Osteoblast (primary cell): ENCODE measurements at places on chromosomes 6 and 20. TPM values are rescaled to one million over a fixed set of nuclear protein-coding genes. Genes with fewer than 3 reads are reported as not detected.

CLVS2 gene
- not detected in 2 replicates for total RNA-seq

FAM217A gene
- total RNA-seq: not detected in 2 replicates

GRCh38 chr6:11748591-11749210, 29.9 kb downstream of the ADTRP start:
- H3K4me1 ChIP-seq: peaks cover 8% of the 10 kb centered on the region
- H3K27me3 ChIP-seq: no peaks in the 10 kb centered on the region
- no peaks in the 10 kb centered on the region for H3K36me3 ChIP-seq
- DNase-seq: no peak
- H3K27ac ChIP-seq: no peak overlapping the region
- no peak overlapping the region for H3K4me3 ChIP-seq

DNA sequence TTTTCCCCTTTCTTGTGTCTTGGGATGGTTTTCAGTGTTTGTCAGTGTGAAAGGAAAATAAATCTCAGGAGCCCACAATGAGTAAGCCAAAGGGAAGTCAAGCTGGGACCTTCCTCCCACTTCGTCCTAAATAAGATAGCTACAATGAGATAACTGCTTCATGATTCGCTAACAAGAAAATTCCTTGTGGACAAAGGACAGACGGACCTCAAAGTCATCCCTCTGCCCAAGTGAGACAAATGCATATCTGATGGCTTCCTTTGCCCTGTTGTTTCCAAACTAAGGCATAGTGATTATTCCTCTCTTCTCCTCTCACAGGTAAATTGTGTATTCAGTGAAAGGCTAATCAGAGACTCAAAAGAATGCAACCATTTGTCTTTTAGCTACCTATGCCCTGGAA, 26.1 kb upstream of the ADTRP start:
- H3K4me1 ChIP-seq: peaks cover 7% of the 10 kb centered on the region
- no peak overlapping the region for H3K27ac ChIP-seq
- no peaks in the 10 kb centered on the region for H3K36me3 ChIP-seq
- no peak overlapping the region for H3K4me3 ChIP-seq
- peak; percentile 17 for DNase-seq

CST7 gene
- total RNA-seq: not detected in 2 replicates

GRCh38 chr6:39411465-39411864, 89.0 kb upstream of the KCNK16 start:
- DNase-seq: peak; percentile 46
- H3K4me1 ChIP-seq: peaks cover 6% of the 10 kb centered on the region
- no peak overlapping the region for H3K4me3 ChIP-seq
- no peaks in the 10 kb centered on the region for H3K27me3 ChIP-seq
- no peak overlapping the region for H3K27ac ChIP-seq

BPI gene
- total RNA-seq: under 0.01 TPM in 1 of 2 replicates, not detected in the other

B3GALT4 gene
- 3.8 and 4.3 TPM in 2 replicates for total RNA-seq

DNA sequence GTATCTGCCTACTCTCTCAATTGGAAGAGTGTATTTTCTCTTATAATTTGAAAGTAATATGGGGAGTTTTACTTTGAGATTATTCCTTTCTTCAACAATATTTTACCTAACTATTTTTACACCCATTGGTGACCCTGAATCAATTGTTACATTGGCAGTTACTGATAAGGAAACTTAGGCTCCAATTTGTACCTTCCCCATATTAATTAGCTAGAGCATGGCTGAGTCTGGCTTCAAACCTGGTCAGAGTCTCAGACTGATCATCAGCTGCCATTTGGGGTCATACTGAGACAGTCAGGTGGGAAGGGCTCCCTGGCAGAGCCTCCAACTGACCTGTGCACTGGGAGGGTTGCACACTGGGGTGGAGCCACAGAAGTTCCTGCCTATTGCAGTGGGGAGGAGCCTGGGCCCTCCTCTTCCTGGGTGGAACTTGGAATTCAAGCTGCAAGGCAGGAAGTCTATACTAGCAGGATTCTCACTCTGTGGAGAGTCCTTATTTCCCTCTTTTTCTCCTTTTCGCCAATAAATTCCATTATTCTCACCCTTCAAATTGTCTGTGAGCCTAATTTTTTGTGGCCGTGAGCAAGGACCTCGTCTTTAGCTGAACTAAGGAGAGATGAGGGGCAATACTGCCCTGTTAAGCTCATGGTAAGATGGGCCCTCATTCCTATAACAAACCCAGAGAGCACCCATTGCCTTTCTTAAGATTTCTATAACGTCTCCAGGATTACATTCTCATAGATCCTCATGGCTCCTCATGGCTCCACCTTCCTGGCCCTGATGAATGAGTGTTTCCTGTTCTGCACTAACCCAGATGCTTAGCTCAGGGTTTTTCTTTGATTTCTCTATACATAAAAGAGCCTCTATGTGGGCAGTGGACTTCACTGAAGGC, 285.1 kb downstream of the ADGB start:
- no peak overlapping the region for H3K27ac ChIP-seq
- H3K36me3 ChIP-seq: no peaks in the 10 kb centered on the region
- no peak overlapping the region for H3K4me3 ChIP-seq
- no peaks in the 10 kb centered on the region for H3K27me3 ChIP-seq
- DNase-seq: no peak
- H3K4me1 ChIP-seq: no peaks in the 10 kb centered on the region

DNA sequence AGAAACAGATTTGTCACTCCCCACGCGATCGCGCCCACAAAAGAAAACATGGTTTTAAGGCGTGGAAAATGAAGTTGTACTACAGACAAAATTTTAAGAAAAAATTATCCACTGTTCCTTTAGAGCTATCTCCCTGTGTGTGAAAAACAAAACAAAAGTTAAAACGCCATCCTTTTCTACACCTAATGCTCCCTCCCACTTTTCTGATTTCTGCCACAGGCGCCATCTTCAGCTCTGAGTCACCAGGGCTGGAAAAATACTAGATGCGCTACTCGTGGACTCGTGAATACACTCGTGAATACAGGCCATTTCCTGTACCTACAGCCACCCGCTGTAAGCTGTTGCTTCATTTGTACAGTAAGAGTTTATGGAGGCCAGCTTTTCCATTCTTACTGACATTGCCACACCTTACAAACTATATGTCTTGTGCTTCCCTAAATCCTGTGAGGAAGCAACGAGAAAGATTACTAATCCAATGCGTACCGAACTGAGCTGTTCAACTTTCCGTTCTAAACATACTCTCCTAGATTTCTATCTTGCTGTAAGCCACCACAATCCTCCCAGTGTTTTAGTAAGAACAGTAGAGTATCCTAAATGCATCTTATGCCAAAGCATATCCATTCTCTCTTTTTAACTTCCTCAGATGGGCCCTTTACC, 773 bp upstream of the AHI1 start:
- peaks cover 23% of the 10 kb centered on the region for H3K4me1 ChIP-seq
- H3K27ac ChIP-seq: peak overlapping the region; percentile 100
- peak; percentile 92 for DNase-seq
- H3K36me3 ChIP-seq: peaks cover 4% of the 10 kb centered on the region

POPDC3 gene
- total RNA-seq: 32.6 and 41.8 TPM in 2 replicates

DNA sequence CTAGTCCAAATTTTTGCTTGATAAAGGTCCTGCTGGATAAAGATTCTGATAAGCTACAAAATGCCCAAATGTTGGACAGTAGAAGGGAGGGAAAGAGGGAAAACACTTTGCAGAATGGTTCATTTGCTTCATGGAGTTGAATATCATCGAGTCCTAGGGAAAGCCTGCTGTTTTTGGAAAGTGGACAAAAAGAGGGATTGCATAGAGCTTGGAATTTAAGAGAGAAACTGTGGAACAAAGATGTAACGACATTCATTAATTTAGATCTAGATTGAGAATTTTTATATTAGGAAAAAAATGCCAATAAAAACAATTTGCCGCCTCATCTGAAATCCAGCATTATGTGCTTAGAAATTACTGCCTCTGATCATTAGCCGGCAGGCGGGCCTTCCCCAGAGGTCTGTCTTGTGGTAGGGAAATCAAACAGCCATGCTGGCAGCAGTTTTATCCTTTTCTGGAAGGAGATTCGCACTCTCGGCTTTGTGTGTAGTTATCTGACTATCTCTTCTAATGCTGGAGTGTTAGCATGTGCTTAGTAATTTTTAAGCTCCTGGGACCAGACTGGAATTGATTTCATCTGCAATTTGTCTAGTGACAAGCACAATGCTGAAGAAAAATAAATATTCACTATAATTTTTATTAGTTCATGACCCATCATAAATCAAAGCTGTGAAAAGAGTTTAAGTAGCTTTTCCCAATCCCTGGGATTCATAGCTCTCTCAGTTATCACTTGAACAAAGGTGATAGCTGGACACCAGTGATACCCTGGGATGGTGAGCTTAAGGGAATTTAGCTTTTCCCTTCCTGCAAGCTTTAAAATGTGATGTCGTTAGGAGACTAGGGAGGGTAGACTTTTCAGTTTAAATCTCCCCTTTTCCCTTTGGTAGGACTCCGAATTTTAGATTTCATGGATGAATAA, 329.5 kb downstream of the PRL start:
- no peak overlapping the region for H3K4me3 ChIP-seq
- no peaks in the 10 kb centered on the region for H3K27me3 ChIP-seq
- no peak overlapping the region for H3K27ac ChIP-seq
- no peaks in the 10 kb centered on the region for H3K36me3 ChIP-seq

DNA sequence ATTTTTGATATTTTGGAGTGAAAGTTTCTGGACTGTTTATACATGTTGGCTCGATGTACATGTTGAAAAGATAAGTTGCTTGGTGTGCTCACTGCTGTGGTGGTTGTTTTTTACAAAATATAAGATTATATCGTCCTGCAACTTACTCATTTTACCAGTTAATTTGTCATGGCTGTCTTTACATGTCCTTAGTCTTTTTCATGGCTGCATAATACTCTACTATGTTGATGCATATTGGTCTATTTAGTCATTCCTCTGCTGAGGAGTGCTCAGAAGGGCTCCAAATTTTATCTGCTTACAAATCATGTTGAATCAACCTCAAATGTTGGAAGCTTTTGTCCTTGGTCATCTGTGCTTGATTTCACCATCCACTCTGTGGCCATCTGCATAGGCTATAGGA, 164.6 kb downstream of the BCKDHB start:
- H3K4me3 ChIP-seq: no peak overlapping the region
- H3K4me1 ChIP-seq: no peaks in the 10 kb centered on the region
- no peak for DNase-seq
- no peak overlapping the region for H3K27ac ChIP-seq
- no peaks in the 10 kb centered on the region for H3K27me3 ChIP-seq

DNA sequence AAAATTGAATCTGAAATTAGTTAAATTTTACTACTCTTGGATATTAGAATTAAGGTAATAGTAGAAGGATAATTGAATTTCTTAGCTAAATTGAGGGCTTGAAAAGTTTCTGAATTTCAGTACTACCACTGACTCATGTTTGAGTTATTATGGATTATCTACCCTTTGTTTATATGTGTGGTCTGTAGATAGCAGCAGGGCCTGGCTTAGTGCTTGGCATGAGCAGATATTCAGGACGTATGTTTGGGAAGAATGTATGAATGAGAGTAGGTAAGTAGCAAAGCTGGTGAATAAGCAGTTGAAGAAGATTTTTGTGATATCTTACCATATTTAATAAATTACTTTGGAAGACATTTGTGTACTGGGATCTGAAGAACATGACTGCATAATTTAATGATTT, 152.7 kb downstream of the MACROD2 start:
- H3K4me1 ChIP-seq: no peaks in the 10 kb centered on the region
- no peak overlapping the region for H3K4me3 ChIP-seq
- DNase-seq: no peak
- H3K27ac ChIP-seq: no peak overlapping the region
- H3K27me3 ChIP-seq: no peaks in the 10 kb centered on the region
- no peaks in the 10 kb centered on the region for H3K36me3 ChIP-seq

- H3K27ac ChIP-seq: no peak overlapping the region
- no peaks in the 10 kb centered on the region for H3K27me3 ChIP-seq
- no peak overlapping the region for H3K4me3 ChIP-seq
- peaks cover 4% of the 10 kb centered on the region for H3K4me1 ChIP-seq
- no peak for DNase-seq
Measured at GRCh38 chr6:43876602-43877001, 106.6 kb downstream of the VEGFA start.

- no peaks in the 10 kb centered on the region for H3K36me3 ChIP-seq
- H3K27ac ChIP-seq: no peak overlapping the region
- H3K4me3 ChIP-seq: no peak overlapping the region
- DNase-seq: no peak
- H3K27me3 ChIP-seq: no peaks in the 10 kb centered on the region
Measured at GRCh38 chr20:21796059-21796458, 90.6 kb downstream of the PAX1 start.

EFCAB8 gene
- total RNA-seq: 1.4 TPM in 1 of 2 replicates, not detected in the other

- no peaks in the 10 kb centered on the region for H3K36me3 ChIP-seq
- no peaks in the 10 kb centered on the region for H3K27me3 ChIP-seq
- H3K4me3 ChIP-seq: no peak overlapping the region
- H3K4me1 ChIP-seq: peaks cover 47% of the 10 kb centered on the region
- peak overlapping the region; percentile 49 for H3K27ac ChIP-seq
- DNase-seq: no peak
Measured at GRCh38 chr20:1822564-1823449, 72.4 kb upstream of the SIRPA start.

OR2H2 gene
- not detected in 2 replicates for total RNA-seq

- no peaks in the 10 kb centered on the region for H3K4me1 ChIP-seq
- H3K27ac ChIP-seq: no peak overlapping the region
- DNase-seq: peak; percentile 0
- H3K27me3 ChIP-seq: peaks cover 4% of the 10 kb centered on the region
- H3K36me3 ChIP-seq: no peaks in the 10 kb centered on the region
Measured at GRCh38 chr20:10067321-10067720, 32.5 kb downstream of the ANKEF1 start.

- H3K36me3 ChIP-seq: no peaks in the 10 kb centered on the region
- no peak overlapping the region for H3K4me3 ChIP-seq
Measured at GRCh38 chr6:168618546-168619315, 177.7 kb downstream of the SMOC2 start.

GRCh38 chr6:6277413-6277812, 43.0 kb downstream of the F13A1 start:
- no peak for DNase-seq
- H3K4me3 ChIP-seq: no peak overlapping the region
- no peaks in the 10 kb centered on the region for H3K36me3 ChIP-seq
- no peak overlapping the region for H3K27ac ChIP-seq

DNA sequence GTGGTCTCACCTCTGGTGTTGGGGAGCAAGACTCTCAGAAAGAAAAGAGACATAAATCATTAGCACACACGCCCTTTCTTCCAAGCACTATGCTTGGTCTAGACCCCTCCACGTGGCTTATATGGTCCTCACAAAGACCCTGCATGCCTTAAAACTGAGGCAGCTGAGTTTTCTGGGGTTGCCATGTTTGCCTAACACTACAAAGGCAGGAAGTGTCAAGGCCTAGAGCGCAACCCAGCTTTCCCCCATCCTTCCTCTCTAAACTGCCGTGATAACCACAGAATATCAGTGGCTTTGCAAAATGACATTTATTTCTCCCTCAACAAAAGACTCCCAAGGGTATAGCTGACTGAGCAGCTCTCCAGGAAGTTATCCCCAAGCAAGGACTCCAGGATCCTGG, 146.5 kb upstream of the TOP1 start:
- no peaks in the 10 kb centered on the region for H3K36me3 ChIP-seq
- H3K4me3 ChIP-seq: no peak overlapping the region
- no peaks in the 10 kb centered on the region for H3K27me3 ChIP-seq
- DNase-seq: no peak
- H3K4me1 ChIP-seq: no peaks in the 10 kb centered on the region

MEP1A gene
- total RNA-seq: not detected in 2 replicates

SLC4A11 gene
- total RNA-seq: under 0.01 TPM in 2 replicates

TRIM40 gene
- not detected in 2 replicates for total RNA-seq
